ENCODE measurements at places on chromosomes 7 and 10.

- DNase-seq: no peak
Observed at GRCh38 chr10:12707461-12708185, 293.9 kb downstream of the CCDC3 start.

- no peak for DNase-seq
Observed at GRCh38 chr10:73839276-73839966, 28.0 kb upstream of the NDST2 start.

DNA sequence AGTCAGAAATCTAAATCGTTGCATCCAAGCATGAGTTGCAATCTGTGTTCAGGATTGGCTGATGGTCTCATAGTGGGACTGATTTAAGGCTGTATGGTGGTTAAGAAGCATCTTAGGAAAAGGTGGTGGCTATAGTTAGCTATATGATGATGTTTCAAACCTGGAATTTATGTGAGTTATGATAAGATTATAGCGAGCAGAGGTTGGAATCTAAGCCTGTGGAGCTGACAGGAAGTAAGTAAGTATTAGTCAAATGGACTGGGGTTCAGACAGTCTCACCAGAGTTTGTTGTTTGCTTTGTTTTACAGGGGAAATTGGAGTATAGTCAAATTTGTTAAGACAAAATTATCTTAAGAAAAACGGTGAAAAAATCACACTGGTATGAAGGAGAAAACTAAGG is 56.7 kb downstream of the ANKRD7 start:
- DNase-seq: no peak

DNA sequence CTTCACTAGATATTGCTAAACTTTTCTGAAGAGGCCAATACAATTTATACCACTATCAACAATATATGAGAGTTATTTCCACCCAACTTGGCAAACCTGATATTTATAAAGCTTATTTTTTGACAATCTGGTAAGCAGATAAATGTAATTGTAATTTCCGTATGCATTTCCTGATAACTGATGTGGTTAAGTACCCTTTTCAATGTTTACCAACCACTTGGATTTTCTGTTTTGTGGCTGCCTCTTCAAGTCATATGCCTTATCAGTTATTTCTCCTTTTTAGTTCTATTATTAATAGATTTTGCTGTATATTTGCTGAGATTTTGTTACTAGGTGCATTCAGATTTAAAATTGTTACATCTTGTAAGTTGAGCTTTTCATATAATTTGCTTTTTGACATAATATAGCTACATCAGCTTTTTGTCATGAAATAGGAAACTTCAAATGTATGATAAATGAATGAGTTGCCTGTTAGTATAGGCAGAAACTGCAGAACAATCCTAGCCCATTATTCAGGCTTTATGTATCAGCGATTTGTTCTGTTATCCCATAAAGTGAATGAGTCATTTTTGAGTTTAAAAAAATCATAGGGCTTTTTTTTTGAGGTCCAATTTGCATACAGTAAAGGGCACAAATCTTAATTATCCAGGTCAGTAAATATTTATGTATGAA is 11.5 kb downstream of the SGPL1 start:
- no peak for DNase-seq
